ENCODE measurements at places on chromosomes 5 and 9.

- DNase-seq, result no peak
Measured at GRCh38 chr5:86986837-86987236, 280.8 kb upstream of the RASA1 start.

DNA sequence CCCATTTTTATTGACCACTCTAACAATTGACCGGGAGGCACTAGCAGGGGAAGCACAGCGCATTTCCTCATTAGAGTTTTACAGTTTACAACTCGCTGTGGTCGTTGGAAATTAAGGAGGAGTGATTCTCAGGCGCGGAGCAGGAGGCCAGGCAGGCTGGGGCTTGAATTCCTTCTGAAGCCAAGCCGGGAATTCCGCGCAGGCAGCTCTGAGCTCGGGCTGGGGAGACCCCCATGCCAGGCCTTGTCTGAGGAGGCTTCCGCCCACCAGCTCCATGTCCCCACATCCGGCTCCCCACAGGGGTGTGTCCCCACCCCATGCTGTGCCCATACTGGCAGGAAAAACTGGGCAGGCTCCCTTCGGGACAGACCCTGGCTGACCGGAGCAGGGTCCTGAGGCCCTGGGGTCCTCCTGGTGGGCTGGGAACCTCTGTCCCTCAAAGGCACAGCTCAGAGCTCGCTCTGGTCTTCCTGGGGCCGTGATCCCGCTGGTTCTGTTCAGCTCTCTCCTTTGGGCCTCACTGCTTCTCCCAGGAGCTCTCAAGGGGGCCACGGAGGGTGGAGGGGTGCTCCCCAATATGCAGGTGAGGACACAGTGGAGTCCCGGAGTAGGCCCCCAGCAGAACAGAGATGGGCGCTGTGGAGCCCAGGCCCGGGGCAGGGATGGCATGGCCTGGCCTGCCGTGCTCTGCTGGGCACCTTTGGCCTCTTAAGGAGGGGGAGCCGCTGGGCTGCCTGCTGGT, 1.3 kb upstream of the NRARP start:
- no peak for DNase-seq

- no peak for DNase-seq
Measured at GRCh38 chr9:27977931-27978330, 404.6 kb upstream of the C9orf72 start.

DNA sequence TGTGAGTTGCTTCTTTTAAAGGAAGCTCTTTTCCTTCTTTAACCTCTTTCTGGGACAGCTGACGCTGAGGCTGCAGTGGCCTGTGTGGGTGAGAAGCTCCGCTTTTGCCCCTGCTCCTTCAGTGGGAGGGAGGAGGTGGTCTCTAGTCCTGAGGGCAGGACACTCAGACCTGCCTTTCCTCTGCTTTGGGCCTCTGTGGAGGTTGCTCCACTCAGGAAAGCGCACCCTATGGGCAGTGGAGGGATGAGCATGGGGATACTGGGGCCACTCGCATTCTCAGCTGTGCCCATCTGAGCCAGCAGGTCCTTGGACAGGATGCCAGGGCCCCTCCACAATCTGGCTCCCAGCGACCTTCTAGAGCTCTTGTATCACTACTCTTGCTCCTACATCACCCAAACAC, 111.5 kb downstream of the NSG2 start:
- DNase-seq, result no peak

DNA sequence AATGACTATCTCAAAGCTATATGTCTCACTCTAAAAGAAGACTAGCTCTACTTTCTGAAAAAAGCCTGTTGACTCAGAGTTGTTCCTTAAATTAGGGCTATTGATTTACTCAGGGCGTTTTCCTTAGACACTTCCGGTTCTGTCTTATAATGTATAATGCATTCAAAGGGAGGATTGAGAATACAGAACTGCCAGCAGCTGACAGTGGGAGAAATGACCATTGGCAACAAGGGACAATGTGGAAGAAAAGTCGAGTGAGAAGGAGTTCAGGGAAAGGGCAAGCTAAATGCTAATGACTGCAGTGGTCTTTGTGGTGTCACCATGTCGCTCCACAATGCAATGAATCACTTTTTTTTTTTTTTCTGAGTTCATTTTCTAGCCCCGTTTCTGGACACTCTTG, 65.7 kb upstream of the ANKH start:
- DNase-seq, result no peak

All from glutamatergic neuron (in vitro differentiated cells).